Stimulated activated CD4-positive, alpha-beta T cell treated with anti-CD3 and anti-CD28 coated beads, TNF-alpha, amount 100 ng/mL, for 4 hours (primary cell): ENCODE measurements at places on chromosomes 3 and 15.

DNA sequence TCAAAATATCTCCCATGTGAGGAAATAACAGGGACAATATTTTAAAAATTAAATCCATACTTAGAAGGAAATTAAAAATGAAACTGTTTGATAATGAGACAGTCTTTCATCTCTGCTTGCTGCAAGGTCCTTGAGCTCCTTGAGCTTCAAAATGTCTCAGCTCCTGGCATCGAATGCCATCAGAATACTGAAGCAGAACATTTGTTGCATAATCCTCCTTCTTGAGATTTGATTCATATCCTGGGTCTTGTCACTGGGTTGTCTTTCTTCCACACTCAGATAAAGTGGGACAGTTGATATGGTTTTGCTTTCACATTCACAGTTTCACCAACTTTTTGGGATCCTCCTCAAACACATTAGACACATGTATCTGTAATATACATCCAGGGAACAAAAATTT is 27.8 kb downstream of the COL8A1 start:
- no peak for DNase-seq

GRCh38 chr15:70559265-70560239 is 203.8 kb downstream of the UACA start:
- no peak for DNase-seq

DNA sequence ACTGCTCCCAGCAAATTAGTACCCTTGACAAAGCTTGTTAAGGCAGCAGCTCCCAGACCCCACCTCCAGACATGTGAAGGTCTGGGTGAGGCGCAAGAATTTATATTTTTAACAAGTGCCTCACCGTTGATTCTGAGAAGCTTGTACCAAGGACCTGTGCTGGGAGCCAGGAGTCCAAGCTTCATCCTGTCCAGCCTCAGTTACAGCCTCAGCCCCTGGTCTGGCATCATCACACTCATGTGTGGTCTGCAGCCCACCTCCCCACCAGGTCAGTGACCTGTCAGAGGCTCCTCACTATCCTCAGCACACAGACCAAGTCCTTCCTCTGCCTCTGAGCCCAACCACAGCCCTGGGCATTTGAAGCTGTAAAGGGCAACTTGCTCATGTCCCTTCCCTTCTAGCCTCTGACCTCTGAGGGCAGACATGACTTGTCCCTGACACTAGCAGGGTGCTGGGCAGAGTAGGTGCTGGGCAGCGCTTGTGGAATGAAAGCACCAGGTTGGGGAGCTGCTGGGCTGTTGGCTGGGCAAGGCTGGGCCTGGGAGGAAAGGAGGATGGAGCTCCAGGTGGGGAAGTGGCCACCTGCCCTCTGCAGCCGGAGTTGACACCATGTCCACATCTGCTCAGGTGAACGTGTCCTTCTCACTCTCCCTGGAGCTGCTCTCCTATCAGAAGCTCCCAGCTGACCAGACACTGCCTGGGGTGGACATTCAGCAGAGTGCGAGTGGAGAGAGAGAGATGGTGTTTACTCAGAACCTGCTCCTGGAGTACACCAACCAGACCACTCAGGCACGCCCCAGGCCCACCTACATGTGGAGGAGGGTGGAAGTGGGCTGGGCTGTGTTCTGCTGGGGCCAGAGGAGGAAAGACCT is 16.9 kb downstream of the ACAA1 start:
- DNase-seq: no peak

DNA sequence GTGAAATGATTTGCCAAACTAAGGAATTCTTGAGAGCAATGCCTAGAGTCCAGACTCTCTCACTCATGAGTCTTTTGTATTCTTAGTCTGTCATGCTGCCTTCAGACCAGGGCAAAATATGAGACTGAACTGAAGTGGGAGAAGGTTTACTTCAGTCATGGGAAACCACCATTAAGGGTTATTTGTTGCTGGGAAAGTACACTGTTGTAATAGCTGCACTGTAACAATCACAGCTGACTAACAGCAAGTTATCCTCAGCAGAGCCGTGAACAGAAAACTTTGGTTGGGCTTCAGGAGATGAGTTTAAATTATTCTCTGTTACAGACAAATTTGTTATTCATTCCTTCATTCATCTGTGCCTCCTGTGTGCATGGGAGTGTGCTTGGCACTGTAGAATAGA is 258.5 kb downstream of the ROBO2 start:
- DNase-seq: no peak

DNA sequence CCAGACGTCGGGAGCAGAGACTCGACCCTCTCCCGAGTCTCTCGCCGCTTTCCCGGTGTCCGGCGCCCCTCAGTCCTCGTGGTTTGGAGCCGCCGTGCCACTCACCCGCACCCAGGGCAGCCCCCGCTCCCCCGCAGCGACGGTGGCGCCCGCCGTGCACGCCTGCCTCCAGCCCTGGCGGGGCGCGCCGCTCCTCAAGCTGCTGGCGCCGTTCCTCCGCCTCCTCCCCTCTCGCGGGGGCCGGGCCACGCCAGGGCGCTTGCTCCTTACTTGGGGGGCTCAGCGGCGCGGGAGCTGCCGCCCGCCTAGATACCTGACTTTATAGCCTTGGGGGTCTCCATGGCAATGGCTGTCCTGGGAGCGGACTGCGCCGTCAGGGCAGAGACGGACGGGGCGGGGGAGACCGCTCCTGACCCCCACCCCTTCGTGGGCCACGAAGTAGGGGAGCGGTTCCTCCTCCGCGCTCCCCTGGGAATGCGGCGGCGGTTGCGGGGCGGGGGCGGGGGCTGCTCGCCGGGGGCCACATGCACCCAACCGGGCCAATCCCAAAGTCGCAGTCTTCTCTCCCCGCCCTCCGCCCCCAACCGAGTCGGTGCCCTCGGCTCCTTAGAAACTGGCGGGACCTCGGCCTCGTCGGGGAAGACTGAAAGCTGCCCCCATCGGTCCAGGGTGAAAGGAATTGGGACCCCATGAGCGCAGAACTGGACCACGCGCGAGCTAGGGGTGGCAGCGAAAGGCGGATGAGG is at the start of gene ANKRD63:
TSS of gene ANKRD63 (minus strand) at position 196 of the 746 bp plus-strand sequence. CDS start 478 bp downstream, outside the sequence.
- DNase-seq: no peak

DNA sequence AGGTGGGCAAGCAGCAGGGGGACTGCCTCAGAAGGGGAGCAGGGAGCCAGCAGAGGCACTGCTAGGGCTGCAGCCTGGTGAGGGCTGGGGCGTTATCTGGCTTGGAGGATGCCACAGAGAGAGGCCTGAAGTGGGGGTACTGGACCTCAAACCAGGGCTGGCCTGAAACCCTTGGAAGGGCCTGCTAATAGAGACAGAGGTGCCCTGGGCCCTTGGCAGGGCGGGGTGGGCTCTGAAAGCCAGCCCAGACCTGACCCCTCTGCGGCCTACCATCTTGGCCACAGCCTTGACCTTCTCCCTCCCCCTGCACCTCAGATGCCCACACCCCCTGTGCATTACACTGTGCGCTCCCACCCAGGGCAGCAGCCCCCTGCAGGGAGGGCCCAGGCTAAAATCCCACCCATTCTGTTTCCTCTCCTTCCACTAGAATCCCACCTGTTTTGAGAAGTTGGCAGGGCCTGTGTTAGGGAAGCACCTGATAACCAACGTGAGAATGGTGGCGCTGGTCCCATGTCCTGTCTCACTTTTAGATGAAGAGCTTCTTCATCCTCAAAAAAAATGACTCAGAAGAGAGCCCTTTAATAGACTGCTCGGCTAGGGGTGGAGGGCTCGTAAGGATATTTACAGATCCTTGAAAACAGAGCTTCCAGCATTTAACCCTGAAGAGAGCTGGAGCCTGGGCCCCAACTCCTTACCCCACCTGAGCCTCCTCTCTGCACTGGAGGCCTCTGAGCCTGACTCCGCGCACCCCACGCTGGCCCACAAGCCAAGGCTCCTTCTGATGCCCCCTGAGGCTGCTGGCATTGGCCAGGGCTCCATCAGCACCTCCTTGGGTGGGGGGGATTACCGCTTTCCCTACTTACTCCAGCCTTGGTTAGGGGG is 29.8 kb downstream of the LOXL1 start:
- no peak for DNase-seq

- DNase-seq: no peak
Observed at GRCh38 chr3:38454178-38454883, 641 bp downstream of the ACVR2B start.

- DNase-seq: no peak
Observed at GRCh38 chr3:39469945-39470344, 2.5 kb downstream of the MOBP start.

GRCh38 chr3:115279939-115280338 is 132.9 kb upstream of the ZBTB20 start:
- no peak for DNase-seq

DNA sequence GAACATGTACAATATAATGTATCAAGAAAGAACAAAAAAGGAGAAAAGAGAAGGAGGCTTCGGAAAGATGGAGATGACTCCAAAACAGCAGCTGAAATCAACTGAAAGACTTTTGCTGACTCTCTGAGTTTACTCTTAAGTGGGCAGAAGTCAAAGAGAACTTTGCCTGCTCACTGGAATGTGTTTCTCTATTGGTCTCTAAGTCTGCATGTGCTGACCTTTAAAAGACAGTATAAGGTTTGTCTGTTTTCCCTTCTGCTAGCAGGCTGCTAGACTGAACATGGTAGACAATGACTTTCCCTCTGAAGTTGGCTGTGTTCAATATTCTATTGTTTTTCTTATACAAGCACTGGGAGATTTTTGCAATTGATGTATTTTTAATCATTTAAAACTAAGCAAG is 7.2 kb upstream of the MAP4 start:
- no peak for DNase-seq

GRCh38 chr3:128123156-128123537 is 465 bp downstream of the RUVBL1 start:
- no peak for DNase-seq
